Putamen (tissue), 1 donor: ENCODE measurements at places on chromosomes 7 and 10.

DNA sequence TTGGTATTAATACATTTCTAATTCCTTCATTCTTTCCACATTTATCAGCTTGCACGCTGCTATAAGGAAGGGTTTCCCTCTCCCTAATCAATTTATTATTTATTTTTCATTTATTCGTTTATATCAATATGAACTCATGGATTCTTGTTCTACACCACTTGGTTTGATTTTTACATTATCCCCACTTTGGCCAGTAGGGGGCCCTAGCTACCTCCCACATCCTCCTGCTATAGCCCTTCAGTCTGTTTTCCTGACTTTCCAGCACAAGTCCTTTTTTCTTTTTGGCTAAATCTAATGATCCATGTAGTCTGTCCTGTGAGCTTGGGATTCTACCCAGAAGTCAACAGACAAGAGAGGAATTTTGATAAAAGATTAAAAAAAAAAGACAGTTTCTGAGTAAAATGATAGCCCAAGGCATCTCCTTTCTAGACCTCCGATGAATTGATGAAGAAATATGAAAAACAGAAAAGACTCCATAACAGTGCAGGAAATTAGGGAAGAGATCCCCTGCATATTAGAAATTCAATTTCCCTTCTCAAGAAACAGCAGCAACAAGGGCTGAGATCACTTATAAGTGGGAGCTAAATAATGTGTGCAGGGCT, 47.7 kb downstream of the LYZL2 start:
- no peak for DNase-seq

DNA sequence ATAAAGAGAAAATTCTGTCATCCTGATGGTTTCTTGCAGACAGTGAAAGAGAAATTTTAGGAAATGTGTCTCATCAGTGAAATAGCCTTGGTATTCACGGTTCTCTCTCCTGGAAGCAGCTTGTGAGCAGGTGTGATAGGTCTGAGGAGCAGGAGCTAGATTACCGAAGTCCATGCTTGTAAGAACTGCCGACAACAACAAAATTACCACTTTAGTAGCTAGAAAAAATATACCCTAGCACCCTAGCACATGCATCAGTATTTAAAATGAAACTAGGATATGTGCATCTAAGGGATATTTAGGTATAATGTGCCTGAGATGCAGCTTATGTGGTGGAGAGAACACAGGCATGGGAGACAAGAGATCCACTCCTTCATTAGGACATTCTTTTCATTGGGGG, 82.3 kb downstream of the VPS50 start:
- no peak for DNase-seq

- no peak for DNase-seq
Observed at GRCh38 chr7:108430664-108431063, 25.6 kb downstream of the NRCAM start.

- no peak for DNase-seq
Observed at GRCh38 chr10:124518366-124518765, 56.7 kb downstream of the LHPP start.
